ENCODE measurements at places on chromosomes 7 and 10.

GRCh38 chr7:51101111-51101757 is 215.4 kb downstream of the COBL start:
- DNase-seq: no peak

DNA sequence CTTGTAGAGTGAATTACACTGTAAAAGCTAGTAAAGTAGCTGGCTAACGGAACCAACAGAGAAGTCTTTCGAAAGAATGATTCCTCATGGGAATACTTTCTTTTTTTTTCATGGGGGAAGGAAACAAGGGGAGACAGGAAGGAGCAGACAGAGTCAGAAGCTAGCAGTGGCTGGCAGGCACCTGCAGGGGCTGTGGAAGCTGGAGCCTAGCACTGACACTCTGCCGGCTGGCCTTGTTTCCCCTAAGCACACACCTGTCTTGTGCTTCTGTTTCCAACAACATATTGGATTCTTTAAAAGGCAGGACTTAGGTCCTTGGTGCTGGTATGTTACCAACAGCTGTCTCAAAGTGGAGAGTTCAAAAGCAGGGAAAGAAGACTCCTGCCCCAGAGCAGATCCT is 24.7 kb downstream of the NOD1 start:
- no peak for DNase-seq

- DNase-seq: no peak
Measured at GRCh38 chr10:113522460-113522859, 30.4 kb upstream of the HABP2 start.

DNA sequence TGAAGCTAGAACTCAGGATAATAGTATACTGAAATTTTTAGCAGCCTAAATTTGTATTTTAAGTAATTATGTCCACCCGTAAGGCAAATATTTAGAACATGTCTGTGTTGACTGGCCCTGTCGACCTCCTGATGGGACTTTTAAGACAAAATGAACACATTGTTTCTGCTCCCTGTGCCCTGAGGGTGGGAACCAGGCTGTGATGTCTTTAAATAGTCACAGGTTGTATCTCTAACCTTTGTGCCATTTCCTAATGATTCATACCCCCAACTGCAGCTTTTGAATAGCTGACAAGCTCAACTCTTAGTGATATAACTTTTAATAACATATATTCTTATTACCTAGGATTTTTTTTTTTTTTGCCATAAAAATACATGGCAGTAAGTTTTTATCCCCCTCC is 494.9 kb upstream of the AKR1E2 start:
- DNase-seq: no peak

Measured in HS-27A (cell line).